Hepatic stellate cell (primary cell): ENCODE measurements at places on chromosomes 13 and 19.
A peak's percentile ranks its signal among the peaks of the same experiment; 100 is the strongest.

GRCh38 chr19:10565028-10565566 lies 713 bp downstream of the KRI1 start:
- peak; percentile 76 for DNase-seq

- DNase-seq, result no peak
These were observed 6.5 kb downstream of the CEBPA start for GRCh38 chr19:33295621-33296487.

DNA sequence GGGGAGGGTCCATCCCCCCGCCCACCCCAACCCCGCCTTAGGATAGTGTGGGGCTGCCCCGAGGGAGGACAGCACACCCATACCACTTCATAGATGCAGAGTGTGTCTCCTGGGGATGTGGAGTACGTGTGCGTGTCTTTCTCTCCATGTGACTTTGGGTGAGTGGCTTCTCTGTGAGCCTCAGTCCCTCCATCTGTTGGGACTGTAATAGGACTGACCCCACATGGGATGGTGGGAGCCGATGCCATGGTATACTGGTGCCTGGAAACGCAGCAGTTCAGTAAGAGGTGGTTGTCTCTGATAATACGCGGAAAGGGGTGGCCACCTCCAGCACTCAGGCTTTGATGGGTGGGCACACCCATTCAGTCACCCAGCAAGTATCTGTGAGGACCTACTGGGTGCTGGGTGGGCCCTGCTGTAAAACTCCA lies 816 bp upstream of the PRKD2 start:
- DNase-seq, result peak; percentile 41

- DNase-seq, result no peak
These were observed 54.8 kb downstream of the FRY start for GRCh38 chr13:32086366-32086765.

DNA sequence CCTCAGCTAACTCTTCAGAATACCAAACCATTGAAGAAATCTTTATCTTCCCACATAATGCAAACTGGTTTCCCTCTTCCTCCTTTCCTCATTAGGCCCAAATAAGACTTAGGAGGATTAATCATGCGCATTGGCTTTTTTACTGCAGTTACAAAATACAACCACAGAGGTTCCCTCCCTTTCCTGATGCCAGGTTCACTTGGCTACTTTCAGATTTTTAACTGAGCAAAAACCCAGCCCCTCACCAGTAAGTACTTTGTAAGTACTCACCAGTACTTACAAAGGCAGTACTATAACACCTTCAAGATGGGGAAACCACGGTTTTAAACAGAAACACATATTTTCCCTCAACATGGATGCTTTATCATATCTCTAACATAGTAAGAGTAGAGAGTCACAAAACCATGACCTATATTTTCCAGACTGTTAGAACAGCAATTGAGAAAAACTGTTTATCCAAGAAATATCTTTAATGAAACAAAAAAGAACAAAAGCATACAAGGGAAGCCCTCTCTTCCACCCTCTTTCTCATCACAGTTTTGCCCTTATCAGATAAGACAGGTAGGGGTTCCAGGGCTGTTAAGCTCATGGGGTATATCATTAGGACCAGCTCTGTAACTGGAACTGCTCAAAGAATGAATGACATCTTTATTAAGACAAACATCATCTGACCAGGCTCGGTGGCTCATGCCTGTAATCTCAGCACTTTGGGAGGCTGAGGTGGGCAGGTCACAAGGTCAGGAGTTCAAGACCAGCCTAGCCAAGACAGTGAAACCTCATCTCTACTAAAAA lies 12.7 kb downstream of the FOXO1 start:
- no peak for DNase-seq

- no peak for DNase-seq
These were observed 12.4 kb upstream of the SULT2B1 start for GRCh38 chr19:48539503-48540096.

GRCh38 chr19:56126983-56127780 lies 6.1 kb upstream of the ZNF787 start:
- DNase-seq, result no peak

- DNase-seq, result no peak
These were observed 425.7 kb downstream of the SPRY2 start for GRCh38 chr13:79915114-79915811.

DNA sequence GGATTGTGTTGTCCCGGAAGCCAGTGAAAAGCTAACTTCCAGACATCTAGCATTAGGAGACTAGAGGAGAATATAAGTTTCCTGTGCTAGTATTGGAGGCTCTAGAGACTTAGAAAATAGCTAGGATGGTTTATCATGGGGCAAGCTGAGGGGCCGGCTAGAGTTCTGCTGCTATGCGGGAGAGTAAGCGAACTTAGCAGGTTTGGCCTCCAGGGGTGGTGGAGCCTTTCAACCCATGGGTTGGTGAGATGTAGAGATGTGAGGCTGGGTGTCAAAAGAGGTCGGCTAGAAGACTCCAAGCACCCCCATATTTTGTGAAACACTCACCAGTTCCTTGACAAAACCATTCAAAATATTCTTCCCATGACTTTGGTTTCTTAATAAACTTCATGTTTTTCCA lies 4.4 kb downstream of the SULT2A1 start:
- DNase-seq, result no peak

GRCh38 chr13:34458756-34459715 lies 483.0 kb upstream of the NBEA start:
- DNase-seq, result no peak

- DNase-seq, result no peak
These were observed 36.7 kb downstream of the TMEM161A start for GRCh38 chr19:19101540-19101939.

DNA sequence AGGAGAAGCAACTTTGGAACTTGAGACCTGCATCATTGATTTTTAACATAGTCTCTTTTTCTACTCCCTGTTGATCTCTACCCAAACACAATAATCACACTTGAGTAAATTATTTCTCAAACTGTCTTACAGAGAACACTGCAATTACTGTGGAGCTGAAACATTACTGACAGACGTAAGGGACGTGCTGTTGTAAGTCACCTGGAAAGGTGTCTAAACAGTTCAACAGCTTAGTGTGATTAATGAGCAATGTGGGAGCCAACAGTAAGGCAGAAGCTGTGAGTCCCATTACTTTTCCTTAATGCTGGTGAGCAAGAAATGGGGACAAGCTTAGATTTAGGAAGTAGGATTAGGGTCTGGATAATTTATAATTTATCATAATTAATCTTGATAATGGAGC lies 265.7 kb downstream of the DLEU7 start:
- no peak for DNase-seq

- no peak for DNase-seq
These were observed 8.1 kb upstream of the RABAC1 start for GRCh38 chr19:41967054-41967783.

- no peak for DNase-seq
These were observed 105.1 kb downstream of the UQCRFS1 start for GRCh38 chr19:29107831-29108230.

- no peak for DNase-seq
These were observed 38.2 kb downstream of the PTPRS start for GRCh38 chr19:5302396-5302795.

DNA sequence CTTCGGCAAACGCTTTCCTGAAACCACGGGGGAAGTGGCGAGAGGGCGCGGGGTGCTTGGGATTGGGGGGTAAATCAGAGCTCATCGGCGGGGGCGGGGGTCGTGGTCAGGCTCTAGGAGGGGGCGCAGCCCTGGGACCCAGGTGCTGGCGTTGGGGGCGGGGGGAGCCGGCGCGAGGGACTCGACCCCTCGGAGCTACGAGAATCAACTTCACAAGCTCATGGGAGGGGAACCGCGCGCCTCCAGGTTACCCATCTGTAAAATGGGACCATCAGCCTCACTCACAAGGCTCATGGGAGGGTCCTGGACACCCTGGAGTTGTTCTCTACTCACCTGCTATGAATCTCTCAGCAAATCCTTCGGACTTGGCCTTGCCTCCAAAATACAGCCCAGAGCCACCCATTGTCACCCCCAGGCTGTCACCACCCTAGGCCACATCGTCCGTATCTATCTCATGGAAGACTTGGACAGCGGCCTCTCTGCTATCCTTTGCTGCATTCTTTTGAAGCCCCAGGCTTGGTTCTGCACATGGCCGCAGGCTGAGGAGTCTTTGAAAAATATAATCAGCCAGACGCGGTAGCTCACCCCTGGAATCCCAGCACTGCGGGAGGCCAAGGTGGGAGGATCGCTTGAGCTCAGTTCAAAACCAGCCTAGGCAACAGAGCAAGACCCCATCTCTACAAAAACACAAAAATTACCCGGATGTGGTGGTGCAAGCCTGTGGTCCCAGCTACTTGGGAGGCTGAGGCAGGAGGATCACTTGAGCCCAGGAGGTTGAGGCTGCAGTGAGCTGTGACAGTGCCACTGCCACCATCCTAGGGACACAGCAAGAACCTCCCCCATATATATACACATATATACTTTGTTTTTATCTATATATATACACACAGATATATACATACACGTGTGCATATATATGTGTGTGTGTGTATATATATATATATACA lies 939 bp upstream of the RANBP3 start:
- DNase-seq, result no peak

GRCh38 chr19:2900296-2901252 lies at the start of gene ZNF57:
Gene ZNF57 (plus strand): TSS chr19:2900928. CDS start chr19:2901046, 118 bp downstream.
- DNase-seq, result peak; percentile 100

DNA sequence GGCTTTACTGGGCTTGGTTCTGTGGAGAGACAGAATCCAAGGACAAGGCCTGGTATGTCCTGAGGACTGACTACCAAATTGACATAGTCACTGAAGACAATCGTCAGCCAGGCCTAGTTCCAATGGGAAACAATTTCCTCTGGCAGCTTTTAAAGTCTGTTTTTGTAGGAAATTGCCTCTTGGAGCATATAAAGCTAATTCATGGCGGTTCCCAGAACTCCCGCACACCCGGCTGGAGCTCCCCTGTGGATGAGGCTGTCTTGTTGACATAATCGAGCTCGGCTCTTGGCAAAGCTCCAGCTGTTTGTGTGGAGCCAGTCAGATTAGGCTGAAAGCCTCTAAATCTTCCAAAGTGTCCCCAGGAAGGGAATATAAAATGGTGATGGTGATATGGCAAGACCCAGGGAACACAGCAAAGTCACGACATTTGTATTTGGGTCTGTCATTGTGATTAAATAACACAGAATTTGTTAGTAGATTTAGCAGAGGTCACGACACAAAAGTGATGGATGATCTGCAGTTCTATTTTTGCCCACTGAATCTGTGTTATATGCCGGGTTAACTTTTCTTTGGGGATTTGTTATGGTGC lies 395.0 kb downstream of the PCDH9 start:
- DNase-seq, result peak; percentile 12

DNA sequence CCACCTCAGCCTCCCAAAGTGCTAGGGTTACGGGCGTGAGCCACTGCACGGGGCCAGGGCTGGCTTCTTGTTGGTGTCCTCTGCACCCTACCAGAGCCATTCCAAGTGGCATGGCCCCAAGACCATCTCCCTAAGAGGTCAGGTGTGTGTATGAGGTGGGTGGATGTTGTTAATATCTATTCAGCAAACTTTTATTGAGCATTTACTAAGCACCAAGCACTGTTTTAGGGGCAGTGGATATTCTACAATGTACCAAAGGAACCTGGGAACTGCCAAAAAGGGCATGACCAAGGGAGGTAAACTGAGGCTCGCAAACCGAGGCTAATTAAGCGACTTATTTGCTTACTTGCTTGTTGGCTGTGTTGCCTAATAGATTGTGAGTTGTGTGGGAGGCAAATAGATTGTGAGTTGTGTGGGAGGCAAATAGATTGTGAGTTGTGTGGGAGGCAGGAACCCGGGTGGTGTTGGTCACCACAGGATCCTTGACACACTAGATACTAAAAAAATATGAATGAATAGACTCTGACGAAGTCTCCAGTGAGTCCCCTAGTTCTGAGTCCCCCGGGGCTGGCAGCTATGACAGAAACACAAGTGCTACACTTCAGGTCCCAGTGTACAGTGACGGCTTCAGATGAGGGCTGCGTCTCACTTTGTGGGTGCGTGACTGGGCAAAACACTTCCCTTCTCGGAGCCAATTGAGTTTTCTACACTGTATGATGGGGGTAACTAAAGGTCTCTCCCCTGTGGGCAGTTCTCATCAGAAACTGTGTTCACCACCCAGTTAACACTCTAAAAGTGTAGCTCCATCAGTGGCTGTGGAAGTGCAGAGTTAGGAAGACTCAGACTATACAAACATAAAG lies 5.0 kb upstream of the BICRA start:
- no peak for DNase-seq

DNA sequence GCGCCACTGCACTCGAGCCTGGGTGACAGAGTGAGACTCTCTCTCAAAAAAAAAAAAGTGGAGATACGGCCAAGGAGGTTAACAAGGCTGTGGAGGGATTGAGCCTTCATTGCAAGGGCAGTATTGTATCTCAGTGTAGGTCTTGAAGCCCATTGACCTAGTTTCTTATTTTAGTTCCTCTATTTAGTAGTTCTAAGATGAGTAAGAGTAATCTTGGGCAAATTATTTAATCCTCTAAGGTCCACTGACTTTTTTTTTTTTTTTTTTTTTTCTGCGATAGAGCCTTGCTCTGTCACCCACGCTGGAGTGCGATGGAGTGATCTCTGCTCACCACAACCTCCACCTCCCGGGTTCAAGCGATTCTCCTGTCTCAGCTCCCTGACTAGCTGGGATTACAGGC lies 14.3 kb upstream of the ILF3 start:
- DNase-seq, result no peak

GRCh38 chr13:38951525-38952313 lies 38.9 kb downstream of the STOML3 start:
- no peak for DNase-seq

DNA sequence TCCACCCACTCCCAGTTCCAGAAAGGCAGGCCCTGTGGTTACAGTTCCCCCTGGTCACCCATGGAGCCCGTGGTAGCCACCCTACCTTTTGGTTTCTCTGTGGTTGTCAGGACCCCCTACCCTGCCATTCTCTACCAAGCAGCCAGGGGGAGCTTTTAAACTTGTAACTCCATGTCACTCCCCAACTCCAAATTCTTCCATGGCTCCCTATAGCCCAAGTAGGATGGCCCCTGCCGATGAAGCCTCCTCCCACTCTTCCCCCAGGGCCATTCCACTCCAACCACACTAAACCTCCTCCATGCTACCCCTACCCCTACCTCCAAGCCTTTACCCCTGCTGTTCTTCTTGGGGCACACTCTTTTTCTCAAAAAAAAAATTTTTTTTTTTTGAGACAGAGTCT lies 2.2 kb downstream of the S1PR2 start:
- DNase-seq, result peak; percentile 65

DNA sequence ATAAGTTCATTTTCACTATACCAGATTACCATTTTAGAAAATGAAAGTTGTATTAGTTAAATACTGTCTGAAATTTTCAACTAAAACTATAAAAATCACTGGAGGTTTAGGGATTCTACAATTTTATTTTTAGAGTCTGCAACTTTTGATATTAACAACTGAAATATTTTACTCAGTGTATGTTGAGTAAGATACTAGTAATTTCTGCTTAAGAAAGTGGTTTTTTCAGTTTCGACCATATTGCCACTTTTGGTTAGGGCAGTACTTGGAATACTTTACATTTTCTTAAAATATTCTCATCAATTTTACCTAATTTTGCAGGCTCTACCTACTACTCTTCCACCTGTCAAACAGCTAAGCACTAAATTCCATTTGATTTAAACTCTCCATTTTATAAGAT lies 59.6 kb downstream of the KCNRG start:
- no peak for DNase-seq
